CD4-positive, alpha-beta T cell treated with Interleukin-1 beta for 1 hour (primary cell): ENCODE measurements at places on chromosomes 3 and 15.
A peak's percentile ranks its signal among the peaks of the same experiment; 100 is the strongest.

DNA sequence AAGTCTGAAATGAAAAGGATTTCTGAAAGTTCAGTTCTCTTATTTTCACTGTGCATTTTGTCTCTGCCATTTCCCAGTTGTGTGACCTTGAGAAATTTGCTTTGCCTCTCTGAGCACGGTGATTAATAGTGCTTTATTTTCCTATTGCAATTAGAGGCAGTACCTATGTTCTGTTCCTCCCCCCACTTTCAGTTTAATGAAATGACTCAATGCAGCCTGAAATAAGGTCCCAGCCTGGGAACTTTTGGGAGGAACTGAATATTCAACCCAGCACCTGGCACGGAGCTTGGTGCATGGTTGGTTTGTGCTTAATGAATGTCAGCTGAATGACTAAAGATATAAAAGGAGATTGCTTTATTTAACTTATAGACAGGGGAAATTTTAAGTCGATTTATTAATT lies 352.6 kb downstream of the PDCD6IP start:
- DNase-seq: no peak

DNA sequence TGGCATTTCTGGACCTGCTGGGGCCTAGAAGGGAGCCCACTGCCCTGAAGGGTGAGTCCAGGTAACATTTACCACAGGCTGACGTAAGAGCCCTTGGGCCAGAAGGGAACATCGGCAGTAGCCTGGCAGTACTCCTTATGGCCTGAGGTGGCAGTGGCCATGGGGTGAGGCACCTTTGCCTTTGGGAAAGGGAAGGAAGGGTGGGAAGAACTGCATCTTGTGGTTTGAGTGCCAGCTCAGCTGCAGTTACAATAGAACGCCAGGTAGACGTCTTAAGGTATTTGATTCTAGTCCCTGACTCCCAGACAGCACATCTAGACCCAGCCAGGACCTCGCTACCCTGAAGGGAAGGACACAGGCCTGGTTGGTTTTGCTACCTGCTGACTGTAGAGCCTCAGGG lies 104.9 kb downstream of the SOX14 start:
- no peak for DNase-seq

- DNase-seq: no peak
Observed at GRCh38 chr15:70963199-70963598, 70.6 kb downstream of the LRRC49 start.

DNA sequence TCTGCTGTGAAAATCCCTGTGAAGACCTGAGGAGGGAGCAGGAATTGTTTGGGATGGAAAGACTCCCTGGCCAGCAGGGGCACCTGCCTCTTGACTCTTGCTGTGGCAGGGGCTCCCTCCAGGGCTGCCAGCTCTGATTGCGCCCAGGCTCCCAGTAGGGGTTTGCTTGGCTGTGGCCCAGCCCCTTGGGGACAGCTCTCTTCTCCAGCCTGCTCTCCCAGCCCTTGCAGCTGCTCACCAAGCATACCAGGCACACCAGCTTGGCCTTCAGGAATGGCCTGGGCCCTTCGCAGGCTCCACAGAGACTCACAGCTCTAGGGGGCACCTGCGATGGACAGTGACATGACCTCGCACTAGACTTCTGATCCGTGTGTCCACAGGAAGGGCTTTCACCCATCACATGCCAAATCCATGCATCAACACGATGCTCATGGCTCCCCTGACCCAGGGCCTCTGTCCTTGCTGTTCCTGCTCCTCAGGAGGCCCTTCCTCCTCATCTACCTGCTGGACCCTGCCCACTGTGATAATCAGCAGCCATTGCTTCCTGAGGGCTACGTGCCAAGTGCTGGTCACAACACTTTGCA lies 61.8 kb downstream of the SCN5A start:
- no peak for DNase-seq

DNA sequence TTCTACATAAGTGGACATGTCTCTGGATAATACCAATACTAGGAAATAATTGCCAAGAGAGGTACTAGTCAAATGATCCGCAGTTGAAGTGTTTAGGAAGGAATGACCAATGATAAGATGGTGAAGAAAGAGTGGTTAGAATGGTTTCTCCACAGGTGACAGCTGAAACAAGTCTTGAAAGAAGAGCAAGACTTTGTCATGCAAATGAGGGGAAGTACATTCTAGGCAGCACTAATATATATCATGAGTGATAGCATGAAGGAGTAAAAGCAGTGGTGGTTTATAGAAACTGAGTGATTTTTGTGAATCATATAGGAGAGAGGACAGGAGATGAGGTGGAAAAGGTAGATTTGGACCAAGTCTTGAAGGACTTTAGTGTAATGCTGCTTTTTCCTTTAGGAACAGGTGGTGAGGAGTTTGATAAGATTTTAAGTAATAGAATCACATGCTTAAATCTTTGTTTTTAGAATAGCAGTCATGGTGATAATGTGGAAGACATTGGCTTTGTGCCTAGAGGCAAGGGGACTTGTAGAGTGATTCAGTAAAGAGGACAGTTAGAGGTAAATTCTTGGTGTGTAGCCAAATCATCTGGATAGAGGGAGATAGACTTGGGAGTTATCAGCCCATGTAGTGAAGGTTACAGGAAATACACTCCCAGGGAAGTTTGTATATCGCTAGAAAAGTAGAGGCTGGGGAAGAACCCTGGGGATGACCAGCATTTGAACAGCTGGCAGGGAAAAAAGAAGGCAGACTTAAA lies 31.9 kb downstream of the SLMAP start:
- no peak for DNase-seq

DNA sequence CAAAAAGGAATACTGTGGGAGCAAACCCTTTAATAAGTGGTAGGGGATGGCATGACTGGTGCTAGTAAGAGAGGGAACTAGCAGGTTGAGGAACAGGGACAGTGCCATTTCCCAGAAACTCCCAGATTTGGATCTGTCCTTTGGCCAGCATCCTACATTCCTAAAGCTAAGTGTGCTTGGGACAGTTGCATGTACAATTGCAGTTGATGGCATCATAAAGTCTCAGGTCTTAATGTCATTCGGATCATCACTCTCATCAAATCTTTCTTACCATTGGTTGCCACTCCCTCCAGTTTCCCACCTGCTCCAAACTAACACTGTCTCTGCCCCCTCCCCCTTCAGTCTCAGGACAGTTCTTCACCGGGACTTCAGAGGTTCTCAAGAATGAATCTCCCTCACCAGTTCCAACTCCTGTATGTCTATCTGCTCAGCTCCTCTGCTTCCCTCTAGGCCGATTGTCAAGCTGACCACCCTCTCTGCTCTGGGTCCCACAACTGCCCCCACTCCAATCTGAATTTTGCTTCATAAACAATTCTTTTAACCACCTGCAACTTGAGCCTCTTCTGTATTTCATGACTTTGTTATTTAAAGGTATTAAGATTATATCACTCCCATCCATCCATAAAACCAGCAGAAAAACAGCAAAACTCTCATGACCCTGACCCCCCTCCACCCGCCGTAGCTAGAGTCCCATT lies 260.8 kb downstream of the CGGBP1 start:
- DNase-seq: no peak

DNA sequence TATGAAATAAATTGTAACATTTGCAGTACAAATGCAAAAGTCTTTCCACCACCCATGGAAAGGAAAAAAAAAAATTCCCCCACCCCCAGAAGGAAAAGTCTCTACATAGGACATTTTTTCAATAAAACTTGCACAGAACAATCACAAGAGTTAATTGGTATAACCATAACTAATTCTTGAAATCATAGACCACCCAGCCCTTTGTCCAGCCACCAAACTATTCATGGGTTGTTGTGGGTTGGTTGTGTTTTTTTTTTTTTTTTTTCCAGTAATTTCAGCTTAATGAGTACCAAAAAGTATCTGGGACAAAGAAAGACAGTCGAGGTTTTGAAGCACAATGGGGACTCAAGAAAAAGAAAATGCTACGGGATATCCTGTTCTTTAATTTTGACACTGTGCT lies 355.0 kb upstream of the ROBO2 start:
- DNase-seq: no peak

DNA sequence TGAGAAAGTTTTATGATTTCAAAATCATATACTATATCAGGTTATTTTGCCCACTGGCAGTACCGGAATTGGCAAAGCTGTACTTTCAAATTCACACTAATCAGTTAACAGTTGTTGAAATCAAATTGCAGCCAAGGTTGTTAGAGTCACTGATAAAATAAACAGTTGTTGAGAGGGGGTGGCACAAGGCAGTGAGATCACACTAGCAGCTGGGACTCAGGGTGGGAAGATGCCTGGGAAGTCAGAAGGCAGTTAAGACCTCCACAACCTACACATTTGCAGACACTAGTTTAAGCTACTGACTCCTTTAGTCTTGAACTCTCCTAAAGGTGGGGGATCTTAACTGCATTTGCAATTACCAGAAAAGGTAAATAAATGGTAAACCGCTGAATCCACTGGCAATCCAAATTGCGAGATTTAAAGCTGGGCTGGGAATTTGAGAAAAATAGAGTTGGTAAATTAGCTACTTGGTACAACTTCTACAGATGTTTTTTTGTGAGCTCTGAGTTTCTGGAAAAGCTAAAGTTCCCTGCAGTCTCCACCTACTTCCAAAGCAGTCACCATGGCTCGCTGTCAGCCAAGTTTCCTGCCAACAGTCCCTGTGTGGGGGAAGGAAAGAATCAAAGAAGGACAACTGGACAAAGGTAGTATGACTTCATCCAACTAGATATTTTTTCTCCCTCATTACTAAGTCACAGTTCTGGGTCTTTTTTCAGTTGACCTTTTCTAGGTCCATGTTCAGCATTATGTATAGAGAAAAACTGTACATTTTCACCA lies 105.7 kb downstream of the ZNF385D start:
- no peak for DNase-seq

DNA sequence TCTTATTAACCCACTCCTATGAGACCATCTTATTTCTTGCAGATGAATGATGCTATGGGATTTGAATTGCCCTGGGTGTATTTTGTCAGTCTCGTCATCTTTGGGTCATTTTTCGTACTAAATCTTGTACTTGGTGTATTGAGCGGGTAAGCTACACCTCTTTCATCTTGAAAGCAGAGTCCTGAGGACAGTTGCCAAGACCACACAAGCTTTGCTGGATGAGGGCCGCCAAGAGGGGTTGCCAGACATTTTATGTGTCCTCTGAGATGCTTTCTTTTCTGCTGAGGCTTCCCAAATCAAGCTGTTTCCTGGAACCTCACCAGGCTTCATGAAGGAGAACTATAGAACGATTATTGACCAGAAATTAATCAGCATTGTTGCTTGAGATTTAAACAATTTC lies 173.2 kb downstream of the CHDH start:
- DNase-seq: no peak

DNA sequence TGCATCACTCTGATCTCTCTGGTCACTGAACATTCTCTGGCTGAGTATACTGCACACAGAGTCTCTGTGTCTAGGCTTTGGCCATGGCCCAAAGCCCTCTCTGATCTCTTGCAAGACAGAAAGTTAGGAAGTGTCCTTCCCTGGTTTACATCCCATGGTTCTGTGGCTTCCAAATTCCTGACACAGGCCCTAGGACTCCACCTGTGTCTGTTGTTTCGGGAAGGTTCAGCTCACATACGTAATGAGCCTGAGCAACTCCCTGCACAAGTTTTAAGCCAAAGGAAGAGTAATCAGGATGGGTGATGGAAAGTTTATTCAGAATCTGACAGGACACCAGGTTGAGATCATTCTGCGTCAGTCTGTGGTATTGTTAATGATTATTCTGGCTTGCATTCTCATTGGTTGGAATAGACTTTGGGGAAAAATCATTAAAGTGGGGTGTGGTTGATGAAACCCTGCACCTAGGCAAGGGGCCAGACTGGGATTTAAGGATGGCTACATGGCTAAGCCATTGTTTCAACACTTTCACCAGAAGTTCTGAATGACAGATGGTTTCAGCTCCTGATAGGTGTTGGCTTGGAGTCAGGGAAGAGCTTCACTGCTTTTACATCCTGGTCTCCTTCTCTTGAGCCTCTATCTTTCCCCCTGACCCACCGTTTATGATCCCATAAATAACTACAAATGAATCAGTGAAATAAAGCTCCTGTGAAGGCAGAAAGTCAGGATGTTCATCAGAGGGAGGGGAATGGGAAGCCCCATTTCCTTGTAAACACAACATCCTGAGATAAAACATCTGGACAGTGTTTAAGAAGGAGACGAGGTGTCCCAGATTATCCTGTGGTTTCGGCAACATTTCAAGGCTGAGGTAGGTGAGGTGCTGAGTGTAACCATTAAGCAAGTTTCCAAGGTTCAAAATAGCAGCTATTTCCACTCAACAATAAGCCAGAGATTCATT lies 14.1 kb downstream of the LCMT2 start:
- no peak for DNase-seq

GRCh38 chr3:12869035-12869621 lies 27.8 kb upstream of the RPL32 start:
- peak; percentile 28 for DNase-seq

- DNase-seq: no peak
Observed at GRCh38 chr15:62455441-62455921, 290.4 kb upstream of the C2CD4B start.

DNA sequence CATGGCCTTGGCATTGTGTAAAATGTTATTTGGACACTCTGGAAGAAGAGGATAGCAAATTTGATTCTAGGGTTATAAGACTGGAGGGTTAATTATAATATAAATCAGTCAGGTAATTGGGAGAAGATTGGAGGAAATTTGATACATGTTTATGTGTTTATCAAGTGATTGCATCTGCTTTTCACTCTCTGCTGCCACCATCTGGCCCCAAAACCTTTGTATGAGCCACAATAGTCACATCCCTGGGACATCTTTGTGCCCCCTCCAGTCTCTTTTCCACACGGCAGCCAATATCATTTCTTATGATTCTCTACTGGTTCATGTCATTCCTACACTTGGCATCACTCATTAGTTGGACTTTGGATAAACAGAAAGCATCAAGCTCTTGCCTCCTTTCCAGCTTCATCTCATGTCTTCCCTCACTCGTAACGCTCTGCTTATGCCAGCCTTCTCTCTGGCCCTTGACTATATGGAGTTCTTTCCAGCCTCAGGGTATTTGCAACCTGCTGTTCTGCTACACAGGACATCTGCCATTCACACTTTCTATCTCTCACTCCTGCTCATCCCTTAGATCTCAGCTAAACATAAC lies 602.3 kb upstream of the SUCLG2 start:
- peak; percentile 19 for DNase-seq

DNA sequence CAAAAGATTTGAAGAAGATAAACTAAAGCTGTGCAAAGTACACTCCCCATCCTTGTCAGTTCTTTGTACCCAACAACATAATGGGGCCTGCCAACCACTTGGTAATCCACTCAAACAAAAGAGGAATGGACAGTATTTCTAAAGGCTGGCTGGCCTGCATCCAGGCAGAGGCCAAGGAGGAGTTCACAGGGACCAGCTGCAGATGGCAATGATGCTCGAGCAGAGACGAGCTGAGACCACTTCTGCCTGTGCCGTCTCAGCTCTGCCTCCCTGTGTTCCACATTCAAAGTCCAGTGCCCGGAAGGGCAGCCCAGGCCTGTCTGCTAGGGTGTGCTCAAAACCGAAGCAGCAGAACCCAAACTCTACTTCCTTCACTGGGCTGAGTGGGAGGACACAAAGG lies 14.3 kb downstream of the CXCR6 start:
- no peak for DNase-seq

- no peak for DNase-seq
Observed at GRCh38 chr3:67781218-67781617, 126.8 kb upstream of the SUCLG2 start.
